Thyroid gland (tissue), 4 donors: ENCODE measurements at places on chromosomes 11 and 22. TPM values are rescaled to one million over a fixed set of nuclear protein-coding genes. Genes with fewer than 3 reads are reported as not detected.

DNA sequence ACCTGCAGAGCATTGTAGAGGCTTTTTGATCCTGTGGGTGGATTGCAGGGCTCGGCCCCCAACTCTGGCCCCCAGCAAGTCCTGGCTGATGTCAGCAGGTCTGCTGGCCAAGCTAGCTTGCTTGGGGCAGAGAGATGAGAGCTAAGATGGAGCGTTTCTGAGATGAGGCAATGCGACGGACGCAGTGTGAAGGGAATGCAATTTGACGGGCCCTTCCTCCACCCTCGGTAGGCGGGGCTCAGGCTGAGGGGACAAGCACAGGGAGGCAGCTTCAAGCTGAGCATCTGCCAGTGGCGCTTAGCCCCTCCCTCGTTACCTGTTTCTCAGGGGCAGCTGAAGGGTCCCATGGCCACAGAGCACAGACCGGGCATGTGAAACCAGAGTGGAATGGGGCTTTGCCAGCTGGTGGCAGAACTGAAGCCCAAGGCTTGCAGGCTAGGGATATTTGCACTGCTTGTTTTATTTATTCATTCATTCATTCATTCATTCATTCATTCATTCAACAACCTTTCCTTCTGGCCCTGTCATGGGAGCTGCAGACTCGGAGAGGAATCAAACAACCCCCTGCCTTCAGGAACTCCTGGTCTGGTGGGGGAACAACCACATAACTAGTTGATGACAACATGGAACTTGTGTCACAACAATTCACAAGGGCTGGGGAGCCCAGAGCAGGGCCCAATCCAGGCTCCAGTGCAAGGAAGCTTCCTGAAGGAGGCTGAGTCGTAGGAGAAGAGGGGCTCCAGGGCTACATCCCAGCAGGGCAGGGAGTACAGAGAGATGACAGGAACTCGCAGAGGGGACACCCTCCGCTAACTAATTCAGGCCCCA lies 66.8 kb downstream of the THAP12 start:
- no peak for DNase-seq

- DNase-seq: no peak
Observed at GRCh38 chr11:118883368-118884071, at the start of gene CXCR5. Gene CXCR5 (plus strand): TSS chr11:118883892. CDS start chr11:118883942, 50 bp downstream.

DNA sequence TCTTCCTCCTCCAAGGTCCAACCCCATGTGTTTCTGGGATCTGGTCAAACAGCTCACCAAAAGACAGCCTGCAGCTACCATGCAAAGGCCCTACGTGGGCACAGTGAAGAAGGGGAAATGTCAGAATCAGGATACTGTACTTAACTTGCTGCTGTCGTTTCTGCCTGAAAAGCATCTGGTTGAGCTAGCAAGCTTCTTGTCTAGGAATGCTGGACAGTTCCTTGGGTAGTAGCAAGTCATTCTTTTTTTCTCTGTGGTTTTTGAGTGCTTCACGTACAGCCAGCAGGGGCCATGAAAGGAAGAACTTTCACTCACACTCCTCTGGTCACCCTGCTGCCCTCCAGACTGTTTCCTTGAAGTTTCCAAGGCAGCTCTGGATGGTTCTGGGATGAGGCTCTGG lies 24.7 kb downstream of the RCOR2 start:
- no peak for DNase-seq

- DNase-seq: no peak
Observed at GRCh38 chr22:40041366-40042137, 46.8 kb downstream of the FAM83F start.

- peak; percentile 1 for DNase-seq
Observed at GRCh38 chr11:2540992-2541680, 96.3 kb downstream of the KCNQ1 start.

GRCh38 chr11:127202105-127202504 lies 201.5 kb upstream of the KIRREL3 start:
- no peak for DNase-seq

- DNase-seq: no peak
Observed at GRCh38 chr11:46337626-46338345, 9.5 kb upstream of the DGKZ start.

GRCh38 chr11:46391578-46392420 lies at the start of gene CHRM4:
Gene CHRM4 (minus strand): TSS chr11:46391776. CDS start chr11:46386557, 5,219 bp downstream.
- no peak for DNase-seq

- DNase-seq: no peak
Observed at GRCh38 chr11:134856056-134856971, 444.3 kb upstream of the B3GAT1 start.

GRCh38 chr22:35150183-35151107 lies 84.5 kb downstream of the ISX start:
- DNase-seq: peak; percentile 37

DNA sequence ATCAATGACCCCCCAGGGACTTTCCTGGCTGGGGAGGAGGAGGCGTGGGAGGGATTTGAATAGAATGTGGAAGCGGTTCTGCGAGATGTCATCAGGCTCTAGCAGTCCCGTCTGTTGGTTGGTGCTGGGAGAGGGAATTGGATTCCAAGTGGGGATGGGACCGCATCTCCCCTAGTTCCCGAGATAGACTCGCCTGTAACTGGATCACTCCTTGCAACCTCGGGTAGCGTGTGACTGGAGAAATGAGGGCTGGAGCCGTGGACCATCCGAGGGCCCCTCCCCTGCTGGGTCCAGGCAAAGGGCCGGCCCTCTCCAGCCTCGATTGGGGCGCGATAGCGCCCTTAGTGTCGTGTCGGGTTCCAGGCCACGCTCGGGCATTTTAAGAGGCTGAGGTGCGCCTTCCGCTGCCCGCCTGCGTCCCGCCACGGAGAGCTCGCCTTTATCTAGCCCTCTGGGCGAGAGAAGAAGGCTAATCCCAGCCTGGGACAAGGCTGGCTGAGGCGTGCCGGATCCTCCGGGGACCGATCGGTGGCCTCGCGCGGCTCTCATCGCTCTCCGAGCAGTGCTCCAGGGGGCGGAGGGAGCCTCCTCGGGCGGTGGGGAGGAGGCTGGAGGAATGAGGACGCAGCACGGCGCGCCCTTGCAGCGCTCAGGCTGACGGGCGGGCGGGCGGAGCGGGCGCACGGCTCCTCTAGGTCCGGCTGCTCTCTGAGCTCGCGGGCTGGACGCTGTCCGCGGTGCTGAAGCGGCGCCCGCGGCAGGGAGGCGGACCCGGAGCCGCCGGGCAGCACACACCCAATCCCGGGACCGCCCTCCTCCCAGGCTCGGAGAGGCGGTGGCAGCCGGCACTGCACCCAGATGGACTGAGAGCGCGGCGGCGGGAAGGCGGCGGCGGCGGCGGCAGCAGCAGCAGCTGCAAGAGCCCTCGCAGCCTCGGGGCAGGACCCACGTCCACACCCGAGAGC lies 107.8 kb downstream of the OSBP2 start:
- peak; percentile 91 for DNase-seq

- DNase-seq: no peak
Observed at GRCh38 chr11:38562562-38562961, 1964.5 kb upstream of the RAG2 start.

- peak; percentile 9 for DNase-seq
Observed at GRCh38 chr11:71284525-71285092, 32.2 kb upstream of the SHANK2 start.

DNA sequence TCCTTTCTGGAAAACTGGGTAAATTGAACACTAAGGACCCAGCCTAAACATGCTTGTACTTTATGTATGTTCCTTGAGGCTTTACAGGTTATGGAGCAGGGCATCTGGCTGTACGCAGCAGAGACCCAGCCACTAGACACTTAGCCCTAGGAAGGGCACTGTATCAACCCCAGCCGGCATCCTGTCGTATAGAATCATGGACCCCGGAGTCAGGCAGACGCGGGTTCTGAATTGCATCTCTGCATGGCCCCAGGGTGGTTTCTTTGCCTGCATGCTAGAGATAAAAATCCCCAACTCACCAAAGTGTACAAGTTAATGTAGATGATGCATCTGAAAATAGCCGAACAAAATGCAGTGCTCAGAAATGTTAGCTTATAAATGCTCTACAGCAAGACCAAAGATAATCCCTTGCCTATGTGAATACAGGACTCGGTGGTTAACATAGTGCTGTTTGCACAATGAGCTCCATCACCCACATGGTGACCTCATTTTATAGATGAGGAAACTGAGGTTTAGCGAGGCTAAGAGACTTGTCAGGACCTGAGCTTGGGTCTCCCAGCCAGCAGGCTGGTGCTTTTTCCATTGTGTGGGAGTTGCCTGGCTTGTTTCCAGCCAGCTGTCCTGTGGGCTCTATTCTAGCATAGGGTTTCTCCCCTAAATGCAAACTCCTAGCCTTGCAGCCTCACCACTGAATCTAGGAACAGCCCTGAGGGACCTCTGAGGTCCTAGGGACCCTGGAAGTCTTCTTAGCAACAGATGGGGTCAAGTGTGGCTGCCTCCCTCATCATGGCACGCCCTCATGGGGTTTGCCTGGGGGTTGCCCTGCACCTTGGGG lies 7.3 kb downstream of the CD6 start:
- DNase-seq: no peak

DNA sequence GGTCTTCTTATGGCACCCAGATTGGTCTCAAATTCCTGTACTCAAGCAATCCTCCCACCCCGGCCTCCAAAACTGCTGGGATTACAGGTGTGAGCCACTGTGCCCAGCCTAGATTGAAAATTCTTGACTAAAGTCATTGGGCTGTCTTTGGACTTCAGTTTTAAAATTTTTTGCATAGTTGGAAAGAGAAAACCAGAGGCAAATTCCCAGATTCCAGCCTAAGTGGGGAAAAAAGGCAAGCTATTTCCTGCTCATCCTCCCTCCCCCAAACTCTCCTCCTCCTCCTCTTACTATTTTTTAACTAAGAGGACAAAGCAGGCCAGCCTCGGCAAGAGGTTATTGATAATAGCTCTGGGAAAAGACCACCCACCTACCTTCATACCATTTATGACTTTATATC lies 78.6 kb upstream of the CLMP start:
- DNase-seq: no peak

DNA sequence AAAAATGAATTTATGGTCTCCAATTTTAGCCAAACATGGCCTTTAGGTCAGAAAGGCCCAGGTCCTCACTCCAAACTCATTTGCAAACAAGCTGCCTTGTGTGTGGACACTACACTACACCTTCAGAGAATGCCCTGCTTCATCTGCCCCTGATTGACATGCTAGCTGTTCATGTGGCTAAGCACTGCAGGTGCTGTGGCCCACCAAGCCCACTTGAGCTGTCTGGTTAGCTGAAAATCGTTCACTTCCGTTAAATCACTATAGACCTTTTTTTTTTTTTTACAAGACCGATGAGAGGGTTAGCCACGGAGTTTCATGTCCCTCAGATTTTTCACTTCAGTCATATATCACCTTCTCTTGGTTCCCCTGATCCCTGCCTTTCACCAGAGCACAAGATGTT lies 39.3 kb downstream of the NF2 start:
- no peak for DNase-seq

DNA sequence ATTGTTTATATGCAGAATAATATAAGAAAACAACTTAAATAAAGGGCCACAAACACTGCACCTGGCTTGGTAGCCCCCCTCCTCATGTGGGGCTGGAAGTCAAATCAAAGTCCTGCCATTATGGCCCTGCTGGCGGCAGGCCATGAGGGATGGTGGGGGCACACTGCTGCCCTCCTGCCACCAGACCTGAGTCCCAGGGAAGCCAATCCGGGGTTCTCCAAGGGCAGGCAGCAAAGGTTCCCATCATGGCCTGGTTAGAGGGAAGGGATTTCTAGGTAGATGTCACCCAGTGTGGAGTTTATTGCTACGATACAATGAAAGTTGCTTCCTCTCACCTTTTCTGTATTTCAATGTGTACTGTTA lies 39.1 kb downstream of the C11orf58 start:
- no peak for DNase-seq

DNA sequence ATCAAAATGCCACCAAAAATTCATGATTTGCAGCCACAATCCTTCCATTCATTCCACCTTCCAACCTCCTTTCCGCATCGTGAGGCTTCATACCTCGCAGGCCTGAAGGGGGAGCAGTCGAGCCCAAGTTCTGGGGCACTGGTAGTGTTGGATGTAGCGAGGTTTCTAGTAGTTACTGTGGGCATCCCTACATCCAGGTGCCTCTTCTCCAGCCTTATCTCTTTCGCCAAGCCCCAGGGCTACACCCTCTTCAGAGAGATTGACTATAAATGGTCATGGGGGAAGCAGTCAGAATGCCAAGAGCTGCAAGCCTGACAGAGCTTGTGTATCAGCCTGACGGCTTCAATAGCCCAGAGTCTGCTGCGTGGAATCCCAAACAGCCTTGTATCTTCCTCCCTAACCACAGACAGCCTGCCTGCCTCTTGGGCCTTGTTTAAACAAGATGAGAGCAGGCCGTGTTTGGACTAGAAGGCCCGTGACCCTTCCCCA lies 28.9 kb downstream of the CLMP start:
- DNase-seq: peak; percentile 16

Gene ACRV1
- total RNA-seq: not detected

Gene MORC2
- total RNA-seq: 21.6 TPM

Gene CNTF
- total RNA-seq: 1.7 TPM

Gene MUC6
- total RNA-seq: not detected

Gene BATF2
- 9.1 TPM for total RNA-seq

Gene SPDYC
- not detected for total RNA-seq

Gene CDPF1
- total RNA-seq: 15.7 TPM

Gene SLC22A6
- total RNA-seq: not detected

Gene COMMD9
- 43.5 TPM for total RNA-seq

Gene SLC17A6
- total RNA-seq: not detected

Gene SMIM38
- 2.0 TPM for total RNA-seq

Gene POU2AF1
- not detected for total RNA-seq

Gene MRPL40
- 37.5 TPM for total RNA-seq

Gene LAYN
- total RNA-seq: 36.6 TPM
